ENCODE measurements at places on chromosomes 4 and X. TPM values are rescaled to one million over a fixed set of nuclear protein-coding genes. Genes with fewer than 3 reads are reported as not detected.

TRO gene
- 1.6 TPM for total RNA-seq

CFI gene
- total RNA-seq = 10.6 TPM

TMEM35A gene
- total RNA-seq = 0.30 TPM

TMPRSS11A gene
- total RNA-seq = not detected

DCX gene
- total RNA-seq = not detected

CD40LG gene
- not detected for total RNA-seq

C4orf36 gene
- total RNA-seq = 0.59 TPM

NKX3-2 gene
- total RNA-seq = not detected

CXorf65 gene
- total RNA-seq = not detected

C4orf51 gene
- not detected for total RNA-seq

TRPC5OS gene
- total RNA-seq = not detected

PWWP3B gene
- total RNA-seq = 9.2 TPM

NXF2B gene
- not detected for total RNA-seq

RLIM gene
- total RNA-seq = 18.7 TPM

P2RY8 gene
- 1.6 TPM for total RNA-seq

Measured in Right ventricle myocardium superior (tissue), 1 donor.